ENCODE measurements at places on chromosomes 12 and 14. TPM values are rescaled to one million over a fixed set of nuclear protein-coding genes. Genes with fewer than 3 reads are reported as not detected.

- no peak for DNase-seq
Observed at GRCh38 chr12:102891756-102892155, 25.3 kb downstream of the PAH start.

GRCh38 chr12:107515446-107515958 lies 170.1 kb upstream of the PWP1 start:
- peak; percentile 99 for DNase-seq

The NTF3 gene
- 8.9 TPM for total RNA-seq

DNA sequence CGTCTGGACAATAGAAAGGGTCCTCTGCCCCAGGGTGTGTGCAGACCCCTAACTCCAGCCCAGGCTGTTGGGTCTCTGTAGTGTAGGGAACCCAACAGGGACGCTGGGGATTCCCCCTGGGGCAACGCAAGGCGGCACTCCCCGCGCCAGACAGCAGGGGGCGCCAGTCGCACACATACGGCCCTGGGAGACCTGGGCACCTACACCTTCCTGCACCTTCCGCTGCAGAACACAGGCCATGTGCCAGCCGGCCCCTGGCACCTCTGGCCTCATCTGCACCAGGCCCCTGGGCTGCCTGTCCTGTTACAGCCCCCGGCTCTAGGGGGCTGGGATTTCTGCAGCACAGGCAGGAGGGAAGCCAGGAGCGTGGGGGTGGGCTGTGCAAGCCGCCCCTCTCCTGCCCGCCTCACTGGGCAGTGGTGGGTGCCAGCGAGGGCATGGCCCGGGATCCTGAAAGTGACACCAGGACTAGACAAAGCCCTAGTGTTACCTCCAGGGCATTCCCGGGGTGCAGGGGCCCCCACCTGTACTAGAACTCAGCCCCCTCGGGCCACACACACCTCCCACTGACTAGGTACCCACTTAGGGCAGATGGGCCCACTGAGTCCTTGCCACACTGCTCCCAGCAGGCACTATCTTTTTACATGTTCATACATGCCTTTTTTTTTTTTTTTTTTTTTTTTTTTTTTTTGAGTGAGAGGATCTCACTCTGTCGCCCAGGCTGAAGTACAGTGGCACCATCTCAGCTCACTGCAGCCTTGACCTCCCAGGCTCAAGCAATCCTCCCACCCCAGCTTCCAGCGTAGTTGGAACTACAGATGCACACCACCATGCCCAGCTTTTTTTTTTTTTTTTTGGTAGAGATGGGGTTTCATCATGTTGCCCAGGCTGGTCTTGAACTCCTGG lies 37.5 kb downstream of the CCNK start:
- DNase-seq = no peak

DNA sequence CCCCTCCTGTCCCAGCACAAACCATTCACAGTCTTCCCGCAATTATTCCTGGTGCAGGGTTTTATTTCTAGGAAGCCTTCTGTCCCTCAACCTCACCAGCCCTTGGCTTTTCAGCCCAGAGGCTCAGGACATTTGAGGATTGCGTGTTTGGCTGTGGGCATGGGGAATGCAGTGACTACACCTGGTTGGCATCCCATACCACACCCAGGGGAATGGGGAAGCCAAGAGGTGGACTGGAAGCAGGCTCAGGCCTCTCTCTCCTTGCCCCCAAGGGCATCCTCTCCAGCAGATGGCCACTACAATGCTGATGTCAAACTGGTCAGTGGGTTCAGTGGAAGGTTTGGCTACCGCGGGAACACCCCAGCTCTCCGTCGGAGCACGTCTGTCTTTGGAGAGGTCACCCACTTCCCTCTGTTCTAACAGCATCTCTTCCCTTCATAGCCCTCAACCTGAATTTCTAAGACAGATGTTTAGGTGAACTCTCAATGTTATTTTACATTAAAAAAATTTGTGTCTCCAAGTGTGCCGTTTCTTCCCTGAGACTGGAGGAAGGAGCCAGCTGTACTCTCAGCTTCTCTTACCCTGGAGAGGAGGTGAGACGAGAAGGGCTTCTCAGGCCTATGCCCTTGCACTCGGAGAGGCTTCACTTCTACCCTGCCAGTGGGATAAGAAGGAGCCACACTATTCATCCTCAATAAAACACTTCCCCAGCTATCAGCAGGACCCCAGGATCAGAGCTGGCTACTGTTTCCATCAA lies 35.5 kb downstream of the DCAF4 start:
- DNase-seq = peak; percentile 42

GRCh38 chr12:46366771-46367170 lies 5.8 kb downstream of the SLC38A2 start:
- no peak for DNase-seq

The DNAJC22 gene
- 0.34 TPM for total RNA-seq

The JAG2 gene
- 6.6 TPM for total RNA-seq

The GPATCH2L gene
- 60.8 TPM for total RNA-seq

DNA sequence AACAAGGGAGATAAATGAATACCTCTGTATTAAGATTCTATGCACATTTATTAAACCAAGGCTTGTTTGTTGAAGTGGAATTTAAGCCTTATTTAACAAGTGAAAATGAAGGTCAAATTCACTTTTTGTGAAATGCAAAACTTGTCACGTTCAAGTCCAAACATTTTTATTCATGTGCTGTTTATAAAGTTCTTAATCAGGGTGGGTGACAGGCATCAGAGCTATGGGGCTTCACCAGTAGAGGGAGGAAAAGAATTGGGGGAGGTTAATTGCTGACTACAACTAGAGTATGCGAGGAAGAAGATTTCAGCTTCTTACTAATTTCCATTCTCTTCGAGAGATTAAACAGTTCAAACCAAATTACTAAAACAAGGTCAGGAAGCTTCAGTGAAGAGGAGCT lies 9.7 kb downstream of the MOK start:
- DNase-seq = peak; percentile 45

GRCh38 chr12:94128280-94128679 lies 20.1 kb upstream of the PLXNC1 start:
- DNase-seq = no peak

DNA sequence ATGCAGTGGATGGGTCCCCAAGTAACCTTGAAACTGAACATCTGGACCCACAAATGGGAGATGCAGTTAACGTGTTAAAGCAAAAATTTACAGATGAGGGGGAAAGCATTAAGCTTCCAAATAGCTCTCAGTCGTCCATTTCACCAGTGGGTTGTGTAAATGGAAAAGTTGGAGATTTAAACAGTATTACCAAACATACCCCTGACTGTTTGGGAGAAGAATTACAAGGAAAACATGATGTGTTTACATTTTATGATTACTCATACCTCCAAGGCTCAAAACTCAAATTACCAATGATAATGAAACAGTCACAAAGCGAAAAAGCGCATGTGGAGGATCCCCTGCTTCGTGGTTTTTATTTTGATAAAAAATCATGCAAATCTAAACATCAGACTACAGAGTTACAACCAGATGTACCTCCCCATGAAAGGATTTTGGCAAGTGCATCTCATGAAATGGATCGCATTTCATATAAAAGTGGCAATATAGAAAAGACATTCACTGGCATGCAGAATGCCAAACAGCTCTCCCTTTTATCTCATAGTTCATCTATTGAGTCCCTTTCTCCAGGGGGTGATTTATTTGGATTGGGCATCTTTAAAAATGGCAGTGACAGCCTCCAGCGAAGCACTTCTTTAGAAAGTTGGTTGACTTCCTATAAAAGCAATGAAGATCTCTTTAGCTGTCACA lies 116.6 kb upstream of the NPAS3 start:
- DNase-seq = peak; percentile 16

GRCh38 chr12:94595152-94595551 lies 55.2 kb downstream of the TMCC3 start:
- DNase-seq = peak; percentile 42

The HOXC6 gene
- total RNA-seq = not detected

DNA sequence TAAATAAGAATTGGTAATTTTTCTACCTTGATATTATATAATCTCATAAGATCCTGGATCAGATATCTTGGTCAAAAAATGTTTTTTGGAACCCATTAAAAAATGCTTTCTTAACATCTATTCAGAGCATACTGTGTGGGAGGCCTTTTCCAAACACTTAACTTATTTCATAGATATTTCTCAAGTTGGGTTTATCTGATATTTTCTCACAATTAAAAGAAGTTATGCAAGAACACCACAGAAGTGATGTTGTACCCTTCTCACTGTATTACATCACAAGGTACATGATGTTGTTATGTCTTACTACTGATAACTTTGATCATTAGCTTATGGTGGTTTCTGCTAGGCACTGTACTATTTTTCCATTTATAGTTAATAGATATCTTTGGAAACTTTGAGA lies 23.4 kb upstream of the PRPF39 start:
- no peak for DNase-seq

GRCh38 chr12:6416596-6416995 lies 28.2 kb upstream of the CD27 start:
- no peak for DNase-seq

GRCh38 chr14:94376976-94377865 lies 11.2 kb downstream of the SERPINA1 start:
- DNase-seq = no peak

DNA sequence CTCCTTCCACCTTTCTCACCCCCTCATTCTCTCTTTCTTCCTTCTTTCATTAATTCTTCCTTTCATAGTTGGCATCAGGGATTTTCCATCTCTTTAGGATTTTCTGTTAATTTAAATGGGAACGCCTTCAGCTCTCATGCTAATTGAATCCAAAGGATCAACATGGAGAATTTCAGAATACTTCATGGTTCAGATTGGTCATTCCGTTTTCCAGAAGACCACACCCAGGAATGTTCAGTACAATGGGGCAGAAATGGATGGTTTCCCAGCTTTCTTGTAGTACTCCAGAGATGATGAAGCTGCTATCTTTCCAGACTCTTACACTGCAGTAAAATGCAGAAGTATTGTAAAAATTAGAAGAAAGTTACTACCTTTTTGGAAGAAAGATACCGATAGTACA lies 440.0 kb downstream of the DAD1 start:
- no peak for DNase-seq

- DNase-seq = peak; percentile 45
Observed at GRCh38 chr12:124861492-124861891, 2.2 kb downstream of the SCARB1 start.

The LALBA gene
- total RNA-seq = not detected

The ENDOU gene
- not detected for total RNA-seq

DNA sequence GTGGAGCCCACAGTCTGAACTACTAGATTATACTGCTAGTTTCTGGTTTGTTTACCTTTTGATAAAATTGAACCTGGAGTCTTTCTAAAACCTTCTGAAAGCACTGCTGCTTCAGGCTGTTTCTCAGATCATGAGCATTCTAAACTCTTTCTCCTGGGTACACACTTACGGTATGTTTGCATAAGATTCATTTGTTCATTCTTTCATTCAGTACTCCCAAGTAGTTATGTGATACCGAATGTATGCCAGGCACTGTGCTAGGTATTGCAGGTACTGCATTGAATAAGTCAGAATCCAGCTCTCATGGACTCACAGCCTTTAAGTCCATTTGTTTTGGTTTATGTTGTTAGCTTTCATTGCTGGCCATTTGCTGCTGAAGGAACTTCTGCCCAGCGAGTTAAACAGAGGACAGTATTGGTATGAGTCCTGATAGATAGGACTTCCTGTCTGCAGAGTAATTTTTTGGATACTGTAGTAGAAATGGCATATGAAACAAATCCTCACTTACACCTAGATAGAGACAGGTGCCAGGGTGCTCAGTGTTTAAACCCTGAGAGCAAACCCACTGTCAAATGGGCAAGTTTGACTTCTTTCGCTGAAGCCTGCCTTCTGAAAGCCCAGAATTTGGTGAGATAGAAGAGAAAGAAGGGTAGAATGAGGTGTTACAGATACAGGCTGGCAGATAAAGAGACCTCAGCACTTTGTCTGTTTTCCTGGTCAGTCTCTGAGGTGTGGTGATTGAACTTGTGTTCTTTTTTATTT lies 2.1 kb downstream of the SUSD6 start:
- DNase-seq = no peak

GRCh38 chr14:81427348-81428058 lies 27.4 kb upstream of the STON2 start:
- no peak for DNase-seq

The TSHR gene
- not detected for total RNA-seq

DNA sequence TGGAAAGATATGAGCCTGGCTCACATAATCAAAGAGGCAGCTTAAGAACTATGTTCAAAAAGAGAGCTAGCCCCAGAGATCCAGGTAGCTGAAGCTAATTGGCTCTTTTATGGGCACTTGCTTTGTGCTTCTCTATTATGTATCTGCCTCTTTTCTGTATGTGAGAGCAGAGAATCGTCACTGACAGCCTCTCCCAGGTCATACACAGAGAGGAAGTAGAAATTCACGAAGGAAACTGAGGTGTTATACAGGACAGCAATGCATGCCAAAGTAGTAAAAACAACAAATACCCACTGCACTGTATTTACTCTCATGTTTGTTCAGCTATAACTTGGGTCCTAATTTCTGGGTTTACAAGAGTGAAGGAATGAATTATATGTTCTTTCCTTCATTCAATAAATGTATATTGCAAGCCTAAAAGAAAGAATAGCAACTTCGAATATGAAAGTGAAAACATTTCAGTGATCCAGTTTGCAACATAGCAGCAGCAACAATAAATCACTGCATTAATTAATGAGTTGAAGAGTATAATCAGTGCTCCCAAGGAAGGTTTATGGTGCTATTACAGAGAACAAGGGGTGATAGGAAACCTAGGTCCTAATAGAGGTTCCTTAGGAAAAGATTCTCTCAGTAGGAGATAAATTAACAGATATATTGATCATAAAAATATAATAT lies 47.1 kb upstream of the ATXN7L3B start:
- no peak for DNase-seq

The KRT2 gene
- total RNA-seq = not detected

The SLC35F4 gene
- not detected for total RNA-seq

DNA sequence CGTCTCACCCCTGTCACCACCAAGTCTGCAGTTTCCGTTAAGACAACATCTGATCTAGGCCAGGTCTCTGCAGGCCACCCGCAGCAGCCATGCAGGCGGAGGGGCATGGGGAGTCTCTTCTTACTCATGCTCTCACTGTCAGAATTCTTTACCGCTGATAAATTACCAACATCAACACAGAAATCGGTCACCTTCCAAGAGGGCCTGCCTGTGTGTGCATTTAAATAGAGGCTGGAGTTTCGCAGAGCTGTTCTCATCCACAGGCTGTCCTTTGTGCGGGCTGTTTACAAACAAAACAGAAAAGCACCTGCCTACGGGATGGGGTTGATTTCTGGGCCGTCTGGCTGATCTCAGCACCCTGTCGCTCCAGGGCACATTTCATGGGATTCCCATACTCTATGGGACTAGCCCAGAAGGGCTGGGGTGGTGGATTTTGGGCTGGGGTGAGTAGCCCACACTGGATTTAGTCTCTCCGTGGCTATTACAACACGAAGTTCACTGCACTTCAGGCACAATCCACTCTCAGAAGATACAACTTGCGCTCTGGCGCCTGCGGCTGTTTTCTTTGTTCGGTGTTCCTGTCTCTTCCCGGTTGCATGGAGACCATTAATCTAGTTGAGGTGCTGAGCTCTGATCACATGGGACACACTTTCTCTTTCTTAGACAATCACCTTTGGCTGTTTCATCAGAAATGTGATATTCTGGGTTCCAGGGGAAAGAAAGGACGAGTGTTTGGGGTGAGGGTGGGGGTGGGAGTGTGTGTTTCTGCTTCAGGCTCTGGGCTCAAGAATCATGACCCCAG lies 331.1 kb downstream of the GLT1D1 start:
- peak; percentile 10 for DNase-seq

The KRT72 gene
- not detected for total RNA-seq

The SLCO1A2 gene
- 0.05 TPM for total RNA-seq

GRCh38 chr12:49033611-49034285 lies 15.2 kb upstream of the PRKAG1 start:
- DNase-seq = no peak

GRCh38 chr14:97073622-97074021 lies 276.4 kb downstream of the VRK1 start:
- DNase-seq = no peak

The MYBPC1 gene
- not detected for total RNA-seq

The TAS2R20 gene
- 0.57 TPM for total RNA-seq

The C12orf76 gene
- total RNA-seq = 13.0 TPM

All from astrocyte (in vitro differentiated cells and primary cell).